ENCODE measurements at places on chromosomes 12 and 14. TPM values are rescaled to one million over a fixed set of nuclear protein-coding genes. Genes with fewer than 3 reads are reported as not detected.

The DIO2 gene
- total RNA-seq, result 10.7 TPM

The BIN2 gene
- 0.13 TPM for total RNA-seq

The CMTM5 gene
- not detected for total RNA-seq

The PLXNC1 gene
- 0.07 TPM for total RNA-seq

The CLIP1 gene
- total RNA-seq, result 40.3 TPM

The CYP27B1 gene
- 2.8 TPM for total RNA-seq

The GPX2 gene
- 242 TPM for total RNA-seq
